Naive thymus-derived CD4-positive, alpha-beta T cell (primary cell): ENCODE measurements at places on chromosomes 11 and 22.

DNA sequence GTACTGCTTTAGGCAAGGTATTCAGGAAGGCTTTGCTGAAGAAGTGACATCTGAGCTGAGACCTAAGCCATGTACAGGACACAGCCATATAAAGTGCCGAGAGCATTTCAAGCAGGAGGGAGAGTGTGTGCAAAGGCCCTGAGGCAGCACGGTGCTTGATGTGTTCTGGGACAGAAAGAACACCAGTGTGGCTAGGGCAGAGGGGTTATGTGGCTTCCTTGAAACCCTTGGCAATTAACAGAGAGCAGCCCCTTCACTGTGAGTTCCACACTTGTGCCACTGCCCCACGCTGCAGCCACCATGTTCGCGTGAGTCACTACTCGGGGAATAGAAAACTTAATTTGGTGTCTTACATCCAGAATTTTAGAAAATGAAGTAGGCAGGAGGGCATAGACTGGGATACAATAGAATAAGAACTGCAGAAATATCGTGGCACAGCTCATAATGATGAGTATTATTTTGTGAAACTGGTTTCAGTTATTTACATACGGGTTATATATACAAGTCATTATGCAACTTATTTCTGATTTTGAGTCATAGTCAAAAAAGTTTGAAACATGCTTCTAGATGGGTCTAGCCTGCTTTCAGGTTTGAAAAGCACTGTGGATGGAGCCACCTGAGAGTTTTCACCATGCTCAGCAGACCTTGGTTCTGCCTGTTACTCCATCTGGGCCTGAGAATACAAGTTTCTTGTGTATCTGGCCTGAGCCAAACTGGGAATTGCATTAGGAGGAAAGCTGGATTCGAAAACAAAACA, 11.8 kb downstream of the IL10RA start:
- no peak for DNase-seq

DNA sequence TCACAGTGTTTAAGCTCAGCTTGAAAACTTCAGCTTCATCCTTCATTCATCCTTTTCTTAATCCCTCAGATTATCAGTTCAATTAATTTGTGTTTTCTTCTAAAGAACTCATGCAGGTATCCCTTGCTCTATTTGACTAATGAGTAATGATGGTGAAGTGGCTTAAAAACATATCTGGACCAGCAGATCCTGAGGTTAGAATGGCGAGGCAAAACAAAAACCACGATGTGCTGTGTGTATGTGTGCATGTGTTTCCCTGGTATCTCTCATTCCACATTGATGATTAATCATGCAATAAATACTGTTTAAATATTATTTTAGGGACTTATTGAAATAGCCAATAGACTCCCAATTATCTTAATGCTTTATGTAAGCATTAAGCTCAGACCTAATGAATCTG, 437.0 kb downstream of the DYNC2H1 start:
- no peak for DNase-seq

- DNase-seq, result no peak
These were observed 66.2 kb downstream of the COMMD9 start for GRCh38 chr11:36222831-36223635.

DNA sequence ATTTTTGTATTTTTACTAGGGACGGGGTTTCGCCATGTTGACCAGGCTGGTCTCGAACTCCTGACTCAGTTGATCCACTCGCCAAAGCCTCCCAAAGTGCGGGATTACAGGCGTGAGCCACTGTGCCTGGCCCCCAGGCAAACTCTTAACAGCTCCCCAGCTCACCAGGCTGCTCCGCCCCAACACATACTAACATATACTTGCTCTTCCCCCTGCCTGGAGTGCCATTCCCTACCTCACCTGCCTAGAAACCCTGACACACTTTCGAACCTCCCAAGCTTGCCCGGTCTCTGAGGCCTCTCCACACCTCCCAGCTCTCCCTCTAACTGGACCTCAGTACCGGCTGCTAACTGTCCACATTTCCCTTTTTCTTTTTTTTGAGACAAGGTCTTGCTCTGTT, 8.5 kb downstream of the MAP4K2 start:
- DNase-seq, result no peak

GRCh38 chr22:44187652-44188230, 7.0 kb downstream of the PARVG start:
- no peak for DNase-seq

DNA sequence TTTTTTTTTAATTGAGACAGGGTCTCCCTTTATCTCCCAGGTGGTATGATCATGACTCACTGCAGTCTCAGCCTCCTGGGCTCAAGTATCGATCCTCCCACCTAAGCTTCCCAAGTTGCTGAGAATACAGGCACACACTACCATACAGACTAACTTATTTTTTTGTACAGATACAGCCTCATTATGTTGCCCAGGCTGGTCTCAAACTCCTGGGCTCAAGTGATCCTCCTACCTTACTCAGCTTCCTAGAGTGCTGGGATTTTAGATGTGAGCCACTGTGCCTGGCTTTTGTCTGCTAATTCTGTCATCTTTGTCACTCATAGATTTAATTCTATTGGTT, 43.5 kb downstream of the CBL start:
- DNase-seq, result no peak

DNA sequence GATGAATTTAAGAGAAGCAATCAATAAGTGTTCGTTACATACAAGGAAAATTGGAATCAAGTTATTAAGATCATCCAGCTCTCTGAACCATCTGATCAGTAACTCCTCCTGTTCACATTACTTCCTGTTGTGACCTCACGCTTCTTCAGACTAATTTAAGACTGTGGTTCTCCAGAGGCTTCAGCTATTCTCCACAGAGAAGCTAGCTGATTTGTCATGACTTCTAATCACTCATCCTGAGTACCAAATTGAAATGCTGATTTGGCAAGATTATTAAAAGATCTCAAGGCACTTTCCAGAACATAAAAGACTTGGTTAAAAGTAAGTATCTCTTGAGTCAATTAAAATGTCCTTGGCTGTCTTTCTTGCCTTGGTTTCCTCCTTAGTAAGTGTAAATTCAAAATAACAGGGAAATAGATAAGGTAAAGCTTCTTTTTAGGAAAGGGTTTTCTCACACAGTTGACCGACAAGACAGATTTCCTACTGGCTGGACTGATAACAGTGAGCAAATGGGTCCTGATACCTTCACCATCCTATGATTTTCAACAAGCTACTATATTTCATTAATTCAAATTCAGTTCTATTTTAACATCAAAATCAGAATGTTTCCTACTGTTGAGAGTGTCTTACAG, 38.5 kb downstream of the GAB2 start:
- no peak for DNase-seq

- DNase-seq, result no peak
These were observed 141.4 kb downstream of the PARVA start for GRCh38 chr11:12518606-12519385.

DNA sequence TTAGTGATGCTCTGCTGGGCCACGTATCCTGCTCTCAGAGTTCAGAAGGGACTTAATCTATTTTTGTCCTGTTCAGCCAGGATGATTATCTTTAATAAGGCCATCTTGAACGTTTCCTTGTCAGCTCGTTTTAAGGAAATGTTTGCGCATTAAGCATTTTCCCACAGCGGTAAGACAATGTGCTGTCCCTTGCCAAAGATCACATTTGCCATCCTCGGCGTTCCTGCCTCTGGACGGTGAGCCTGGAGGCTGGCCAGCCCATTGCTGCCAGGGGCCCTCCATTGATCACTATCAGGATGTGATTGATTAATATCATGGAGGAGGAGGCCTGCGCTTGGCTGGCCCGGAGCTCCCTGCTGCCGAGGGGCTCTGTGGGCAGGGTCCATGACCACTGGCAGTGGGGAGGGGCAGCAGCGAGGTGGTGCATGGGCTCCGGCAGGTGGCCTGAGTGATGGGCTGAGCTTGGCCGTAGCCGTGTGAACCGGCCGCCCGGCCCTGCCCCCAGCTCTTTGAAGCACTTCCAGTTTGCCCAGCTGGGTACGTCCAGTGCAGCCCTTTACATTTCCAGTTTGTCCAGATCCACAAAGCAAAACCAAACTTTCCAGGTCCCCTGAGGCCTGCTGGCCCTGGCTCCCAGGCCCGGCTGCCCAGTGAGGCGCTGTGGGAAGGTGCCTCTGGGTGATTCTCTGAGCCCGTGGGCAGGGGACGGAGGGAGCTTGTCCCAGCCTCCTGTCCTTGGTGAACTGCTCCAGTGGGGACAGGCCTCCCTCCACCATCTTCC, 49.5 kb upstream of the SMIM38 start:
- no peak for DNase-seq

GRCh38 chr11:71326328-71326940, 74.1 kb upstream of the SHANK2 start:
- no peak for DNase-seq

- no peak for DNase-seq
These were observed 41.3 kb upstream of the MN1 start for GRCh38 chr22:27842669-27843431.

- no peak for DNase-seq
These were observed 11.7 kb downstream of the SLC35C1 start for GRCh38 chr11:45816614-45817013.

GRCh38 chr22:50613291-50613981, 12.8 kb downstream of the MAPK8IP2 start:
- no peak for DNase-seq

DNA sequence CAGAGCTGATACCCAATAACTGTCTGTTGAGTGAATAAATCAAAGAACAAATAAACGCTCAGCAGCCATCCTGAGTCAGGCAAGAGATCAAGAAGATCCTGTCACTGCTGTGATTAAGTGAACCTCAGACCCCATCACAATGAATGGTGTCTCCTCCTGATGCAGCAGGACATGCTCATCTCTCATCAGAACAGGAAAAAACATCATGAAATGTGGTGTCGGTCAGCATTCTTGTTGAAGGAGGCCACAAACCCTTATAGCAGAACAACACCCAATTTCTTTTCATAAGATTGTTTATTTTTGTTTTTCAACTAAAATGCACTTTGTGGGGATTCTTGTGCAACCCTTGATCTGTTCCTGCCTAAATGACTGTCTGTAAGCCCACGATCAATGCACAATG, 60.3 kb downstream of the SYTL2 start:
- DNase-seq, result no peak

GRCh38 chr11:79902493-79902892, 461.7 kb upstream of the TENM4 start:
- no peak for DNase-seq

DNA sequence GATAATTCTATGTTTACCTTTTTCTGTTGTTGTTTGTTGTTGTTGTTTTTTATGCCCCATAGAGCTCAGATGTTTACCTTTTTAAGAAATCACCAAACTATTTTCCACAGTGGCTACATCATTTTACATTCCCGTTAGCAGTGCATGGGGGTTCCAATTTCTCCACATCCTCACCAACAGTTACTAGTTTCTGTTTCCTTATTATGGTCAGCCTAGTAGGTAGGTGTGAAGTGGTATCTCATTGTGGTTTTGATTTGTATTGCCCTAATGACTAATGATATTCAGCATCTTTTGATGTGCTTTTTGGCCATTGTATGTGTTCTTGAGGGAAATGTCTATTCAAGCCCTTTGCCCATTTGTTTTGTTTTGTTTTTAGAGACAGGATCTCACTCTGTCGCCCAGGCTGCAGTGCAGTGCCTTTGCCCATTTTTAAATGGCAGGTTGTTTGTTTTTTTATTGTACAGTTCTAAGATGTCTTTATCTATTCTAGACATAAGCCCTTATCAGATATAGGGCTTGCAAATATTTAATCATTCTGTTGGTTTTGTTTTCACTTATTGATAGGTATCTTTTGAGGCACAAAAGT, 27.5 kb downstream of the CHEK2 start:
- no peak for DNase-seq

DNA sequence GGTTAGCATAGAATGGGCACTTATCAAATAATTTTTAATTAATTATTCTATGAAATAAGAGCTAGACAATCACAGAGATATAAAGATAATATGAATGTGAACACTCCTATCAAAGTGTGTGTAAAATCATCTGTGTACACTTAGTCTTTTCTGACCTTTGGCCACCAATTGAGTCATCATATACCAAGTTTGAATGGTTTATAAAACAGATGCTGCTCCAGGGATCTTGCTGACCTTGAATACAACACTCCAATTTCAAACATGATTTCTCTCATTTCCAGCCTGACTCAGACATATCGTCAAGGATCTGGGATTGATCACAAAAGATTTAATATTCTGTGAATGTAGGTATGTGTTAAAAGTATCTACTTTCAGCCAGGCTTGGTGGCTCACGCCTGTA, 2.9 kb upstream of the OR51V1 start:
- no peak for DNase-seq

DNA sequence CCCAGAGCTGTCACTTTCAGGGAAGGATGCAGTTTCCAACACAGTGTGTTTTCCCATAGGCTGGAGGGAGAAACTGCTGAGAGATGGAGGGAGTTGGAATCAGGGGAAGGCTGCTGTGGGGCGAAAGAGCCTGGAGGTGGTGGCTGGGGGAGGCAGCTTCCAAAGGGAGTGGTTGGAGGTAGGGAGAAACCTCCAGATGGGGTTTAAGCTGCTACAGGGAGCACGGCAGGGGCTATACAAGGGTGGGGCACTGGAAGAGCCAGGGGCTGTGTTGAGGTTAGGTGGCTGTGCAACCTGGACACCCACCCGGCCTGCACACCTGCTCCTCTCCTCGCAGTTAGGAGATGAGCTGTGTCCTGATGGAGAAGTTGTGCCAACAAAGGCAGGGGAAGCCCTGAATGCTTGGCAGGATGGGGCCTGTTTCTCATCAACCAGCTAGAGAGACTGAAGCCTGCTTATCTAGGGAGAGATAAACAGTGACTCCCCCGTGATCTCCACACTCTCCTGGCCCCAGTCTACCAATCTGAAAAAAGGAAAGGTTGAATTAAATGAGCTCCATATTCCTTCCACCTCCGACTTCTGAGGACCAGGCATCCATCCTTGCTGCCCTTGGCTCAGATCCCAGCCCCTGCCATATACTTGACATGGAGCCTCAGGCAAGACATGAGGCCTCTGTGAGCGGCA, 3.6 kb upstream of the SLCO2B1 start:
- no peak for DNase-seq

DNA sequence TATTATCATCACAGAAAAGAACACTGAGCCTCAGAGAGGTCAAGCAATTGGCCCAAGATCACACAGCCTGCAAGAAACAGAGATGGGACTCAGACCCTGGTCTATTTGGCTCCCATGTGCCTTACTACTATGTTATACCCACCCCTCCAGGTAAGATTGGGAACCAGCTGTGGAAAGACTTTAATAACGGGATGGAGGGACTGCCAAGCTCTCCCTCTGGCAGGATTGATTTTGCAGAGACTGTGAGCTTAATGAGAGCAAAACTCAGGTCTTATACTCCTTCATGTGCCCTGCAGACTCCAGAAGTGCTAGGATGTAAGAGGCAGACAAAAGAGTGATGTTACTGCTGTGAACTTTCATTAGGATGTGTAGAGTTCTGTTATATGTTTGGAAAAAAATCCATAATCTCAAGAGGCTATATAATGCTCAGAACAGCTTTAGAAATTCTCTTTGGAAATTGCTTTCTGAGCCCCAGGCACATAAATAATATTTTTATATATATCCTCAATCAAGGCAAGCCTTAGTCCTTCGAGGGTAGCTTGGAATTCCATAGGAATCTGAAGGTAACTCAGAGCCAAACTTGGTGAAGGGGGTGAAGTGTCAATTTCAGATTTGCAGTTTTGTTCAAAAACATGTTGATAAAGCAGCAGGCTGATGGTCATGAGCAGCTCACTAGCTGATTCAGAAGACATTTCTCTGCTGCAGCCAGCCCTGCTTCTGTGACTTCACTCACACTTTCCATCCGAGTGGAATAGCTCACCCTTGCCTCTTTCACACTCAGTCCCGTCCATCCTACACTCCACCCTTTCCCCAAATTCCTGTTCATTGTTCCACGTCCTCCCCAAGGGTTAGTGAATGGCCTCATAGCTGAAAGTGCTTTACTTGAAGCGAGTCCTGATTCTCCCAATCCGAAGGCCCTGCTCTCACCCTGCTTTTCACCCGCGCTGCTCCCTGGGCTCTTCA, 188.8 kb downstream of the SNX19 start:
- DNase-seq, result no peak

GRCh38 chr11:75356613-75357012, 5.2 kb upstream of the ARRB1 start:
- no peak for DNase-seq
